ENCODE measurements at places on chromosomes 7 and 10.
A peak's percentile ranks its signal among the peaks of the same experiment; 100 is the strongest.

DNA sequence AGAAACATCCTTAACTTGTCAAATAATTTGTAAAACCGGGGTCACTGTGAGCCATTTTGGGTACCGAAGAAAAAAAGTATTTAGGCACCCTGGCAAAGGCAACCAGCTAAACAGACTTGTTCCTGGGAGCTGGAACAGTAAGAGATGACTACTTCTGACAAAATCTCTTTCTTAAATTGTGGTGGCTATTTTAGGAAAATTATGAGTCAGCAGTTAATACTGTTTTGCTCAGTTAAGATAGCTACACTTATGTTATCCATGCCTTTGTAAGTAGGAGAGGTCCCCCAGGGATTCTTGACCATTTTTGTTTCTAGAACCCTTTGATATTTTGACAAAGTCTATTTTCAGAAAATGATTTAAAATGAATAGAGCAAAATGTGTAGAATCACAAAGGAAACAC, 68.7 kb downstream of the TAX1BP1 start:
- peak; percentile 80 for DNase-seq

GRCh38 chr7:50640779-50641178, 75.6 kb upstream of the DDC start:
- no peak for DNase-seq

DNA sequence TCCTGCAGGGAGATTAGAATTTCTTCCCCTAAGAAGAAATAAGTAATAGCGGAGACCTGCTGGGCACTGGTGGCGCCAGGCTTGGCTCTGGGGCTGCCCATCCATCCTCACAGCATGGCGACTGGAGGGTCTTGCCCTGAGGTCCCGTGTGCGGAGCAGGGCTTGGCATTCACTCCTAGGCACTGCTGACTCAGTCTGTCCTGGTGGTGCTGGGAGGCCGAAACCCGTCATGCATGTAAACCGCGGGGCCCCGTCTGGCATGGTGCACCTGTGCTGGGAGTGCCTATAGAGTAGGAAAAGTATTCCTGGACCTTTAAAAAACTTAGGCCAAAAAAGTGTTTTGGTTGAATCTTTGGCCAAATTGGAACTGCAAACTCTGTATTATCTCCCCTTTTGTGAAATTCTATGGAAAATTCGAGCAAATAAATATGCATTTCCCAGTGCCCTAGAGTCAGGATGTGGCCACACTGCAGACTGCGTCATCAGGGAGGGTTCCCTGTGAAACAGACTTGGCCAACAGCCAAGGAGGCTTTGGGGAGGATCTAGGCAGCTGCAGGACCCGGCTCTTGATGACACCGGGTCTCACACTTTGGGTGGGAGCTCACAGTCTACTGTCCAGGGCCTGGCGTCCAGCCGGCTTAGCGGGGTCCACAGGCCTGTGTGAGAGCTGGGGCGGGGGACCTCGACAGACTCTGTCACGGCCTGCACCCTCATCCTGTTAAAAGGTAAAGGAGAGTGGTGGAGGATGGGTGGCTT, 122.3 kb downstream of the VIPR2 start:
- no peak for DNase-seq

GRCh38 chr10:29486433-29486832, 148.3 kb downstream of the SVIL start:
- no peak for DNase-seq

DNA sequence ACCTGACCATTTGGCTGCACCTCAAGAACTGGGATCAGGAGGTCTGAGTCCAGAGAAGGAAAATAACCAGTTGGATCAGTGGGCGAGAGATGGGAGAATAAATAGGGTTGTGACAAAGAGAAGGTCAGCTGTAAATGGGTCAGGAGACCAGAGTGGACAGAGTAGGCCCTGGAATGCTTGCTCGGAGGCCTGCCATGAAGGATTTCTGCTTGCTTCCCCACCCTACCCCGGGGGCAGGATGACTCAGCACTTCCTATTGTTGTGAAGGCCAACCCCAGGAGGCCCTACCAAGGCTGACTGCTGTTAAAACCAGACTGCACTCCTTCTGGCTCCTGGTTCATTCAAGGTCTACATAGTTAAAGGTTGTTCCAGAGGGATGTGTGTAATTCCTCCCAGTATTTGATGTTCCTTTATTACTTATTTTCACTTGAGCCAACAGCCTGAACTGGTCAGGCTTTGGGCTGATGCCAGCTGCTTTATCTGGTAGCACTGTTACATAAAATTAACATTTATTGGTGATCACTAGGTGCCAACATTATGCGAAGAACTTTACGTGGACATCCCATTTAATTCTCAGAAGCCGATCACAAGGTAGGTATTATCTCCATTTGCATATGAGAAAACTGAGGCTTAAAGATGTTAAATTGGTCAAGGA, 27.3 kb upstream of the IFRD1 start:
- peak; percentile 81 for DNase-seq

- DNase-seq = peak; percentile 45
These were observed 92.9 kb upstream of the SH2B2 start for GRCh38 chr7:102193806-102194205.

All from IMR-90 (cell line).